Inflammatory macrophage (primary cell): ENCODE measurements at places on chromosomes 6 and 20.

DNA sequence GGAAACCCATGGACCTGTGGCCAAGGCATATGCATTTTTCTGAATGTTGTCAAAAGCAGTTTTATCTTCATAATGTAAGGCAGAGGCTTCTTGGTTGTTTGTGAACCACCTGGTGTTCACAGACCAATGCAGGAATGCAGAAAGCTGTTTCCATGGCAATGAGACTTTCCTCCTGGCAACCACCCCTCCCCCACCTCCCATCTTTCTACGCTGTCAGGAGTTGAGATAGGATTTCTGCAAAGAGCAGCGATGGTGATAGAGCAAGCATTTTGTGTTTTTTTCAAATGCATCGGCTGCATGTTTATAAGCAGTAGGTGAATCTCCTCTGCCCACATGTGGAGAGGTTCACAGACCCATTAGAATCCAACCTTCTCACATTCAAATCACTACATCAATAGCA is 114.1 kb upstream of the SMLR1 start:
- DNase-seq: no peak

DNA sequence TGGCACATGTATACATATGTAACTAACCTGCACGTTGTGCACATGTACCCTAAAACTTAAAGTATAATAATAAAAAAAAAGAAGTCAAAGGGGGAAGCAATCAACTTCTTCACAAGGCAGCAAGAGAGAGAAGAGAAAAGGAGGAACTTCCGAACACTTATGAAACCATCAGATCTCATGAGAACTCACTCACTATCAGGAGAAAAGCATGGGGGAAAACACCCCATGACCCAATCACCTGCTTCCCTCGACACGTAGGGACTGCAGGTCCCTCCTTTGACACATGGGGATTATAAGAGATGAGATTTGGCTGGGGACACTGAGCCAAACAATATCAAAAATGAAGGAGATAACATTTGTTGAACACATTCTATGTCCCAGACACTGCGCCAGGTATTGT is 94.8 kb upstream of the PHACTR1 start:
- peak; percentile 80 for DNase-seq

DNA sequence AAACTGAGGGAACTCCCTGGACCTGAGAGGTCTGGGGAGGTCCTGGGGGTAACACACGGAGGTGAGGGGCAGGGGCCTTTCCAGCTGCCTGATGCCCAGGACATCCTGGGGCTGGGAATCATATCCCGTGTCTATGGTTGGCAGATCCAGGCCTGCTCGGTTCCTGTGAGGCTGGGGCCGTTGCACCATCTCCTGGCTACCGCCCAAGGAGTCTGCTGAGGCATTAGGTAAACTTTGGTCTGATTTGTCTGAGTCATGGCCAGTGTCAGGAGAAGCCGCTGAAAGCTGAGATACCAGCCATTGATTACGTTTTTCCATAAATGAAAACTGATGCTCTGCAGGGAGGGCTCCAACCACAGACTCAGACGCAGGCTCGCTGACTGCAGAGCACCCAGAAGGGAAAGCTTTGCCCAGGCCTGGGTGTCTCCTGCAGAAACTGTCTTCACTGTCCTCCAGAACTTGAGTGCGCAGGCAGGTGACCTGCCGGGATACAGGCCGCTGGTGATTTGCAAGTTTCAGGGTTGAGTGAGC is 14.2 kb downstream of the TRAF3IP2 start:
- peak; percentile 74 for DNase-seq

DNA sequence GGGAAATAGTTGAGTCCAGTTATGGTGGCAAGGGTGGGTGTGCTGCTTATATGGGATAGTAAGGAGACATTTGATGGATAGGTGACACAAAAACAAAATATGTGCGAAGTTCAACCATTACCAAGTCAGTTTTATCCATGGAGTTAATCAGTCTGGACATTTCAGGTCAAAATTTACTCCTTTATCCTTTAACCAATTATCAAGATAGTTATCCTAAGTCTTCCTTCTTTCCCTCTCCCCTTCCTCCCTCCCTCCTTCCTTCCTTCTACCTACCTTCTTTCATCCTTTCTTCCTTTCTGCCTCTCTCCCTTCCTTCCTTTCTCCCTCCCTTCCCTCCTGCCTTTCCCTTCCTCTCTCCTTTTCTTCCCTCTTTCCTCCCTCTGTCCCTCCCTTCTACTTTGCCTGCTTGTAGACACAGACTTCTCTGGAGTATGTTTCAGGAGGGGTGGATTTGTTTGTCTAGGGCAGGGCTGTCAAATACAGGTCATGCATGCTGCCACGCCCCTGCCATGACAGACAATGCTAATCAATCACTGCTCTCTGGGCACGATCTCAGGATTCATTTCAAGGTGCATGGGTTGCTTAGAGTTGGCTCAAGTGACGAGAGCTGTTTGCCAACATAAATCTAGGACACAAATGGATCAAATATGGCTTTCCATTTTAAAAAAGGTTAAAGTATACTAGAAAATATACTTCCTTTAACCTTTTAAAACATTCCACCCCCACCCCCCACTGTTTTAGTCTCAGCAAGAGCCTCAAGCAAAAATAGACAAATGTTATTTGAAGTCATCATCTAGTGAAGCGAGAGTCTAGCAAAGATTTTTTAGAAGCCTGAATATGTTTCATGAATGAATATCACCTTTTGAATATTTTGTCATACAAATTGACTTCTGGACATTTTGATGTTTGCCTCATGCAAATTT is 281.6 kb upstream of the CITED2 start:
- no peak for DNase-seq

DNA sequence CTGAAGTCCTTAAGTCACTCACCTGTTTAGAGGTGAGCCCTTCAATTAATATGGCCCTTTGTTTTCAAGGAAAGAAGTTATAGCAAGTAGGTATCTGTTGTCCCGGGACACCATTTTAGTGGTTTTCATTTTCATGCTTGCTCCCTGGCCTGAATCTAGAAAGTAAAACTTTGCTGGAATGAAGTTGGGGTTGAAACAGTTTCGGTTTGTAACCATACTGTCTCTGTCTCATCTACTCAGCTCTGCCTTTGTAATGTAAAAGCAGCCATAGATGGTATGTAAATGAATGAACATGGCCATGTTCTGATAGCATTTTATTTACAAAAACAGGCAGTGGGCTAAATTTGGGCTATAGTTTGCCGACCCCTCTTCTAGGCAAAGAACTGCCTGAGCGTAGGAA is 64.9 kb upstream of the GNRH2 start:
- DNase-seq: no peak
